ENCODE measurements at places on chromosomes 16 and 17.

GRCh38 chr17:74287031-74287602 lies 13.1 kb downstream of the DNAI2 start:
- DNase-seq, result no peak

- DNase-seq, result no peak
These were observed 74.7 kb upstream of the RPH3AL start for GRCh38 chr17:427327-427726.

DNA sequence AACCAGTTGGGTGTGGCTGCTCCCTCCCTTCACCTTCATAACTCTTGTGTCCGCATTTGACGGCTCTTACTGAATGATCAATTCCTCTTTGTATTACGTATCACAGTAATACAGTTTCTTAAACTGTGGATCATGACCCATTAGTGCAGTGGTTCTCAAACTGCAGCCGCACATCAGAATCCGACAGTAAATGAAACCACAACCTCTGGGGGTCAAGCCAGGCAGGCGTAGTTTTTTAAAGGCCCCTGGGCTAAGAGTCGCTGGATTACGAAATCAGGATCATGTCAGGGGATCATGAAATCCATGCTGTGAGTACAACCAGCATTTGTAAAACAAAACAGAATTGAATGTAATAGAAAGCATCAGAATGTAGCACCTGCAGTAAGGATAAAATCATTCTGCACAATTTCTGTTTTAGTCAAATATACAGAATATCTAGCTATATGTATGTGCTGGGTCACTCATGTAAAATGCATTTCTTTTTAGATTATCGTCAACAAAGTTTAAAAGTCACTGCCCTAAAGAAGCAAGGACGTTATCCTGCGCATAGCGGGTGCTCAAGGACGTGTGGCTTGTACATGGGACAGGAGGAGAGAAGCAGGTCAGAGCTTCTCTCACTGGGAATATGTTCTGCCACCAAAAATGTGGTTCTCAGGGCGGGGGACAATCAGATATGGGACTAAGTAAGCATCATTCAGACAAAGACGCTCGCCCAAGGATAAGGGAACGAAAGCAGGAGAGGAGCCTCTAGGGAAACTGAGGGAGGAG lies 113.1 kb downstream of the ZFHX3 start:
- DNase-seq, result no peak

GRCh38 chr17:45584092-45585036 lies 93.8 kb upstream of the PLEKHM1 start:
- peak; percentile 69 for DNase-seq

- DNase-seq, result no peak
These were observed 131.5 kb upstream of the ANKFN1 start for GRCh38 chr17:56021681-56022190.

- no peak for DNase-seq
These were observed 82.8 kb upstream of the ZNF750 start for GRCh38 chr17:82922646-82923045.

- no peak for DNase-seq
These were observed 5.2 kb upstream of the RAB26 start for GRCh38 chr16:2142942-2143877.

GRCh38 chr17:61478790-61479492 lies 26.7 kb downstream of the TBX4 start:
- no peak for DNase-seq

GRCh38 chr17:82592767-82593589 lies 55.3 kb downstream of the WDR45B start:
- DNase-seq, result peak; percentile 52

DNA sequence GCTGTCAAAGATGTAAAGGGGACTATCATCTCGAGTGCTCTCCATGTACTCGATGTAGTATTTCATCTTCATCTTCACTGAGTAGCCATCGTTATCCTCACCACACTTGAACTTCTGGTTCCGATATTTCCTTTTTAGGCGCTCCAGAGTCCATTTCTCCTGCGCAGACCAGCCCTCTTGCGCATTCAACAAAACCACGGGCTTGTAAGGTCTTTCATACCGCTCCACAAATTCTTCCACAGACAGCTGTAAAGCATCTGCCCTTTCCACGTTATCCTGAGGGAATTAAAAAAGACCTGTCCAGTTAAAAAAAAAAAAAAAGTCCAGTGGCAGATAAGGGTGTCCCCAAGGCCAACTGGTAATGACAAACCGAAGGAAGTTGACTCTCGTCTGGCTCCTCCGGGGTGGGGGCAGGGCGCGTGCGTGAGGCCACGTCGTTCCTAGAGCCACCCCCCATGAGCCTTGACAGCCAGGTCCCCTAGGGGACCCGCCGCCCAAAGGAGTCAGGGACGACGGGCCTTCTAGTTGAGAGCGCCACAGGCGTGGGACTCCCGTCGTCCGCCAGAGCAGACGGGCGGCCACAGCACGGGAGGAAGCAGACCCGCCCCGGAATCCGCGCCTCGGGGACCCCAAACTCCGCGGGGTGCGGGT lies 701 bp downstream of the JMJD6 start:
- peak; percentile 59 for DNase-seq

- no peak for DNase-seq
These were observed 11.8 kb downstream of the UTS2R start for GRCh38 chr17:82383411-82383810.

- DNase-seq, result no peak
These were observed 5.0 kb downstream of the LSM12 start for GRCh38 chr17:44061446-44061845.

GRCh38 chr16:81745704-81746558 lies 33.2 kb upstream of the PLCG2 start:
- DNase-seq, result peak; percentile 68

DNA sequence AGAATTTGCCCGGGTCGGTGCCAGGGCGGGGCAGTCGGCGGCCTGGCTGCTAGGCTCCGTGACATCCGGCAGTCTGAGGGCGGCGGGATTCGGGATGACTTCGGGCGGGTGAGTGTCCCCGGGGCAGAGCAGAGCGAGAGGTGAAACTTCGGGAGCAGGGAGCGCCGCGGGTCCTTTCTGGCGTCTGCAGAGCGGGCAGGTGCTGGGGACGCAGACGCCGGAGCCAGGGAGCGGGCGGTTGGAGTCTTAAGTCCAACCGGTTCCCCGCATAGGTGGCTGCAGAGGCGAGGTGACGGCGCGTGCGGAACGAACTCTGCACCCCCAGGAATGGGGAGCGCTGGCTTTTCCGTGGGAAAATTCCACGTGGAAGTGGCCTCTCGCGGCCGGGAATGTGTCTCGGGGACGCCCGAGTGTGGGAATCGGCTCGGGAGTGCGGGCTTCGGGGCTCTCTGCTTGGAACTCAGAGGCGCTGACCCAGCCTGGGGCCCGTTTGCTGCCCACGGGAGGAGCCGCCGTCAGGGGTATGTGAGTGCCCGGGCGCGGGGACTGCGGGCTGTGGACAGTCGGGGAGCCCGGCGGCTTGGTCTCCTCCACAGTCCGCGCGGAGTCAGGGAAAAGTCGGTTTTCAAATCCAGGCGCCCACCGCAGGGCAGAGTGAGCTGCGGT lies at the start of gene B4GALNT2:
TSS of gene B4GALNT2 (plus strand) at position 71 of the 666 bp plus-strand sequence. CDS start at position 95, 24 bp downstream.
- peak; percentile 4 for DNase-seq

- DNase-seq, result no peak
These were observed 62.2 kb downstream of the UTP18 start for GRCh38 chr17:51322390-51323029.

GRCh38 chr16:17159617-17160016 lies 311.1 kb downstream of the XYLT1 start:
- no peak for DNase-seq

- no peak for DNase-seq
These were observed 63.6 kb downstream of the SCNN1B start for GRCh38 chr16:23365602-23366240.

- no peak for DNase-seq
These were observed 2.7 kb downstream of the TNFAIP1 start for GRCh38 chr17:28338056-28338768.

- no peak for DNase-seq
These were observed 3.5 kb upstream of the CA5A start for GRCh38 chr16:87939562-87940423.

- no peak for DNase-seq
These were observed 68.5 kb upstream of the PLCG2 start for GRCh38 chr16:81710596-81710995.

- DNase-seq, result no peak
These were observed 4.2 kb upstream of the GFOD2 start for GRCh38 chr16:67723151-67723910.

- no peak for DNase-seq
These were observed 112.2 kb downstream of the ZNF18 start for GRCh38 chr17:11885051-11885450.

GRCh38 chr17:47732399-47733046 lies 513 bp upstream of the TBX21 start:
- no peak for DNase-seq

GRCh38 chr17:17944242-17944641 lies 28.0 kb downstream of the TOM1L2 start:
- no peak for DNase-seq

All from activated CD4-positive, alpha-beta T cell treated with anti-CD3 and anti-CD28 coated beads, Interleukin-2, amount 50 U/mL, for 1 hour (primary cell).